Occipital lobe (tissue), 3 donors: ENCODE measurements at places on chromosomes 7 and 10. TPM values are rescaled to one million over a fixed set of nuclear protein-coding genes. Genes with fewer than 3 reads are reported as not detected.
A peak's percentile ranks its signal among the peaks of the same experiment; 100 is the strongest.

GRCh38 chr10:89369156-89370105, 8.4 kb upstream of the IFIT1B start:
- DNase-seq, result no peak

DNA sequence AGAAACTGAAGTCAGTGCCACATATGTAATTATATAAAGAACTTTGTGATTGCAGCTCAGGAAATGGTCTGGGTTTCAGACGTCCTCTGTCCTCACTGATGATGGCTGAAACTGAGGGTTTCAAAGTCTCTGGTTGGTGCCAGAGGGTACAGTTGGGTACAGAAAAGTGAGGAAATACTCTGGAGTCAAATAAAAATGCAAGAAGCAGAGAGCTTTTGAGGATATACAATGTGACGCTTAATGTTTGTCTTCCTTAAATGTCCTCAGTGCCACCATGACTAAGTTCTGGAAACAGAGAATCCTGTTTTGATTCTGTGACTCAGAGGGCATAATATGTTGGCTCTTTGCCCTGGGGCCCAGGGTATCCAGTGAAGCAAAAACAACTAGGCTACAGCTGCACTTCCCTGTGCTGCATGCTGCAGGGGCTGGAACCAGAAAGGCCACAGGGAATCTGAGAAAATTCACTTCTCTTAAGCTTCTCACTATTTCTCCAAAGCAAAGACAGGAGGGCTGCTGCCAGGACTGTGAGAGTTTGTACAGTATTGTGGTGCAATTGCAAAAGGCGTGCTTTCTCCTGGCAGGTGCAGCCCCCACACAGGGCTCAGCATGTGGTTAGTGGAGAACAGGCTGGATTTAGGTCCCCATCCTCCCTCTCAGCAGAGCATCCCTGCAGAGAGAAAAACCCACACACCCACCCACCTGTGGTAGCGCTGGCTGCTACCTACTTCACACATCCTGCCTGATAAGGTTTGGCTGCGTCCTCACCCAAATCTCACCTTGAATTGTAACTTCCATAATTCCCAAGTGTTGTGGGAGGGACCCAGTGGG, 169.5 kb upstream of the SVIL start:
- peak; percentile 14 for DNase-seq

- no peak for DNase-seq
These were observed 82.6 kb upstream of the AOAH start for GRCh38 chr7:36806891-36807290.

DNA sequence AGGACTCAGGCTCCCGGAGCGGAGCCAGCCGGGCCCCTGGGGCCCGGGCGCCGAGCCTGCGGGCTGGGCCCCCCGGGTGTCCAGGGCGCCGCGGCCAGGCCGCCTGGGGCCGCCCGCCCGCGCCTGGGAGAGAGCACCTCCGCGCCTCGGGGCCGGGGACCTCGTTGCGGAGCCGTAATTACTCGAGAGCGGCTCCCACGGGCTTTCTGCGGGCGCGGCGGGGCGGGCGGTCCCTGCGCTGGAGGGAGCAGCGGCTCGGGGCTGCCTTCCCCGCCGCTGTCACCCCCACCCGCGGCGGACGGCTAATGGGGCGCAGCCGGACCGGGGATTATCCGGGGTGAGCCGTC, 1.5 kb downstream of the GNB2 start:
- no peak for DNase-seq

GRCh38 chr10:92202536-92202935, 88.3 kb downstream of the CPEB3 start:
- DNase-seq, result no peak

GRCh38 chr7:142319970-142320369, 62.1 kb upstream of the PRSS58 start:
- DNase-seq, result no peak

- DNase-seq, result no peak
These were observed 58.4 kb downstream of the VOPP1 start for GRCh38 chr7:55513868-55514267.

DNA sequence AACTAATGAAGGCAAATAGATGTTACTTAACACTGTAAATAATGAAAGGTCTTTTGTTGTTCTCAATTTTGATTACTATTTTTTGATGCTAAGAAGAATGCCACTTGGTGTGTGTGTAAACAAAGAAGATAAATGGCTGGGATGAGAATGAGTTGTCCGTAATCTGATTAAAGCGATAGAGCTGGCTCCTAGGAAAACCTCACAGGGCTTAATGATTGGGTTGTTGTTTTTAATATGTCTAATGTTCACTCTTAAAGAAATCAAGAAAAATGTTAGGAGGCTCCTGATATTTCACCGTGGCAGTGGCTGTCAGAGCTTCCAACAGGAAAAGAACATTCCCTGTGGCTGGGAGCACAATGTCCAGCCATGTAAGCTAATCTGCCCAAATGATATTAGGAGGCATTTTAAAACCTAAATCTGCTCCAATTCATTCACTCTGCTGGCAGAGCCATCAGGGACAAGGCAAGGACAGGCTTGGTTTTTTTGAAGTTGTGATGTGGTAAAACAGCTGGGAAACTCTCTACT, 243.9 kb downstream of the SNX10 start:
- no peak for DNase-seq

DNA sequence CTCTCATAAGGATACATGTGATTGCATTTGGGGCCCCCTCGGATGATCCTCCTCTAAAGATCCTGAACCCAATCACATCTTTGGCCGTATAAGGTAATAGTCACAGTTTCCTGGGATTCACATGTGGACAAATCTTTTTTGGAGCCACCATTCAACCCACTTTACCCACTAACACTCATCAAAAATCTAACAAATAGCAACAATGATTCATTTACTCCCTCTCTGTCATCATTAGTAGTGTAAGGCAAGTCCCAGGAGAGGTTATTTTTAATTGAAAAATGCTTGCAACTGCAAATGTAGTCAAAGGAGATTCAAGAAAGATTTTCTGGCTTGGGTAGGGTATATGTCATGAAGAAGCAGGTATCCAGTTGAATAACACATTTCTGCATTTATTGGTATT, 9.9 kb upstream of the SMKR1 start:
- DNase-seq, result no peak

- DNase-seq, result no peak
These were observed 25.9 kb upstream of the RNF32 start for GRCh38 chr7:156614434-156615264.

DNA sequence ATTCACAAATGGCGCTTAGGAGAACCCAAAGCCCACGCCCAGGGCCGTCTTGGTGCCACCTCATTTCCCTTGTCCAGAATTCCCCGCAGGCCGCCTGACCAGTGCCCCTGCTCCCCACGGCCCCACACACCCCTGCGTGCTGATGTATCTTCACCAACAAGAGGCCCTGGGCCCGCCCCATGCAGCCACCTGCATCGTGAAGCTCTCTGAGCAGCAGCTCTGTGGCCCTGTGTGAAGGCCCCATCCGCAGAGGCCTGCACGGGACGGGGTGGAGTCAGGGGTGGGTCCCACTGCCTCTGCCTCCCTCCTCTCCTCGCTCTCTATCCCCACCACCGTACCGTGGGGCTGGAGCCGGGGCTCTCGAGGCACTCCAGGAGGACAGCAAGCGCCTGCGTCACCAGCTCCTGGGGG, 14.7 kb downstream of the BRAT1 start:
- no peak for DNase-seq

GRCh38 chr10:89120931-89121763, 86.0 kb downstream of the CH25H start:
- no peak for DNase-seq

DNA sequence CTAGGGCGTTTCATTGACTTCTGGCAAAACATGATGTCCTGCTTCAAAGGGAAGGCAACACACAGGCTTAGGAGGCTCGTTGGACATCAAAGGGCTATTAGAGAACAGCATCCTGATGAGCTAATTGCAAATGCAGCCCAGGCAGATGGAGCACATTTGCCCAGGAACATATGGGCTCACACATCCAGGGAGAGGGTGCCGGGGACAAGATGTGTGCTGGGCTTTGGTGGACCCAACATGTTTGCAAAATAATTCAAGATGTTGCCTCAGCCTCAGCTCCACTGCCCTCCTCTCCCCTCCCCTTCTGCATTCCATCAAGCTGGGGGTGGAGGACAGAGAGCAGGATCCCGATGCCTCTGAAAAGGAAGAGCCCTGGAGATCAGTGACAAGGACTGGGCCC, 217.1 kb upstream of the ZMIZ1 start:
- no peak for DNase-seq

DNA sequence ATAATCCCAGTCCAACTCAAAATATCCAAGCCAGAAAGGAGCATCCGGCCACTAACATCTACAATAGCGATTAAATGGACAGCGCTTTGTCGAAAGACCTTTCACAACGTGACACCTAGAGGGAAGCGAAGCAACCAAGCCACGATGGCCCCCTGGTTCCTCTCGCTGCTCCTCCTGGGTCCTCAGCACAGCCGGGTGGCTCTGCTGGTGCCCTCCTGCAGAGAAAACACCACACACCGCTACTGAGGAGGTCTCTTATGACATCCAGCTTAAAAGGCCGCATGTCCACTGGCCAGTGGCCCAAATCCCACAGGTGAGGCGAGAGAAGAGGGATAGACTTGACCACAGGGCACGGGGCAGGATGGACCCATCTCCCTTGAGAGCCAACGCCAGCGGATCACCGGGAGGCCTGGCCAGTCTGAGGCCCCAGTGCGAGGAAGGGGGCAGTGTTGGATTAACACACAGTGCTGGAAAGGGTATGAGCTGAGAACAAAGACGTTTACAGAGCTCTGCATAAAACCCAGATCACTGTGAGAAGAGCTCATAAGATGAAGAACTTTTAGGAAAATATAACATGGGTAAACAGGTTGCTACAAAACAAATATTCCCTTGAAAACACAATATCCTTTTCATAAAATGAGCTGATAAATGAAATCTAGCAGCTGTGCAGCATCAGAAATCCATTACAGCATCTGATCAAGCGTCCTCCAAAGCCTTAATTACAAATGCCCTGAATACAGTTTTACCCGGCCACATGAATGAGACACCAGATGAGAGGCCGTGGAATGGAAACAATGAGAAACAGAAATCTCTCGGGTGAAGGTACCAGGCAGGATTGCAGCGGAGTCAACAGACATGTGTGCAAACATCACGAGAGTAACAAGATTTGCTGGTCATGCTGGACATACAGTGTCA, 236.7 kb downstream of the DIP2C start:
- no peak for DNase-seq

DNA sequence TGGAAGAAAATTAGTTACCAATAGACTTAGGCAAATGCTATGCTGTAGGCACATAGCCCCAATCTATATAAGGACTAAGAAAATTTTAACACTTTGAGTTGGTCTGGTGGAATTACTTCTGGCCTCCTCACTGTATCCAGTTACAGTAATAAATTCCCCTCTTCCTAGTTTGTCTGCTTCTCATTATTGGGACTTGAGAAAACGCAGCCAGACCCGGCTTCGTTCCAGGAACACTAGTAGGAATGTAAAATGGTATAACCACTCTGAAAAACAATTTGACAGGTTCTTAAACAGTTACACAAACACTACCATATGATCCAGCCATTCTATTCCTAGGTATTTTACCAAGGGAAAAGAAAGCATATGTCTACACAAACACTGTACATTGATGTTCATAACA, 150.2 kb downstream of the VPS50 start:
- no peak for DNase-seq

DNA sequence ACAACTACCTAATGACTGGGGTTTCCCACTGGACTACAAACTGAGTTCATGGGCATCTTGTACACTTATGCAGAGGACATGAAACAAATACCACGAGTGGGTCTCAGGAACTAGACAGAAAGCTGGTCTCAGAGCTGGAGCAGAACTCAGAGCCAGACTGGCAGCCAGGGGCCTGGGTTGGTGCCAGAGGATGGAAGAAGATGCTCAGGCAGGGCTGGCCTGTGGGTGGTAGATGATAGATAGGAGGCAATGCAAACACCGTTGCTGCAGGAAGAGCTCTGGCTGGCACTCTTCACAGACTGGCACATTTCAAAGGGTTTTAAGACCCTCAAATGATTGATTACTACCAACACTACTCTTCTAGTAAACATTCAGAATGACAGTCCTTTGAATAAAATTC, 28.8 kb downstream of the ENO4 start:
- no peak for DNase-seq

DNA sequence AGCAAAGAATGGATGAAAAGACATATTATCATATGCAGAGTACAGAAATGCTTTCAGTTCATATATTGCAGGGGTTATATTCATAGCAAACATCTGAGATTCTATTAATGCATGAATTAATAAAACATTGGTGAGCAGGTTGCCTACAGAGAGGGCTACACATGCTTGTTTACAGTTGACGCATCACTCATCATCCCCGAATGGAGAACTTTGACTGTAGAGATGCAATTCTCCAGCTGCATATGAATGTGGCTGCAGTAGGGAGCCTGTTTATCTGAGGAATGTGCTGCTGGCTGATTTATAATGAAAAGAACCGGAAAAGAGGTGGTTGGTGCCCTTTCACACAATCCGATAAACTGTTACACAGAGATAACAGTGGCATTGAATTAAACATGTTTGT, 116.5 kb downstream of the GRM3 start:
- DNase-seq, result no peak

GRCh38 chr10:77609781-77610272, 27.8 kb downstream of the KCNMA1 start:
- no peak for DNase-seq

GRCh38 chr7:128422842-128423241, 13.1 kb upstream of the IMPDH1 start:
- DNase-seq, result no peak

DNA sequence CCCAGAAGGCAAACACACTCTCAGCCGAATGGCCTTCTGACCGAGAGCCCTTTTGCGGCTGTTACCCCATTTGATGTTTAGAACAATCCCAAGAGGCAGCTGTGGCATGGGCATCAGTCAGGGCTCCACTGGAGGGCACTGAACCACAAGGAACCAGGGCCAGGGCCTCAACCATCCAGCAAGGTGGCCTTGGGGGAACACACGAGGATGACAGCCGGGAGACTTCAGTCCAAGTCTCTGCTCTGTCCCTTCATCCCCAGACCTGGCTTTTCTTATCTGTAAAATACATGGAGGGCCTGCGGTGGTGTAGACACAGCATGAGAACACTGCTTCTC, 63.6 kb upstream of the INSIG1 start:
- no peak for DNase-seq

- DNase-seq, result no peak
These were observed 160.9 kb upstream of the NEBL start for GRCh38 chr10:21057989-21058388.

DNA sequence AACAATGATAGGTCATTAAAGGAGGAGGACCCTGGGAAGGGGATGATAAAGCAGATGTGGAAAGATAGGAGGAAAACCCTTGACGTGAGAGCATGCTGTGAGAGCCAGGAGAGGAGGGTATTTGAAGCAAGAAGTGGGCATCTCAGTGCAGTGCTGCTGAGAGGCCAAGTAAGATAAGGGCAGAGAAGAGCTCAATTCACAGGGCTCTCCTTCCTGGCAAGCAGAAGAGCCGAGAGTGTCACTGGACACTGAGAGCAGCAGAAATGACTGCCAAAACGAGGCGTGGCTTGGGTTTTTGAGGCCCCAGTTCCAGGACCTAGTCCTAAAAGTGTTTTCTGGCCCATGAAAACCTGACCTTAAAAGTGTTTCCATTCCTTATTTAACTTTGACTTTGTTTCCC, 213.5 kb downstream of the LHFPL3 start:
- DNase-seq, result no peak

- DNase-seq, result peak; percentile 1
These were observed 21.7 kb upstream of the ZNF365 start for GRCh38 chr10:62352356-62352970.

GRCh38 chr10:101695404-101695890, 477 bp upstream of the FBXW4 start:
- no peak for DNase-seq

ANKRD30A gene
- not detected for total RNA-seq

COBL gene
- 6.4 TPM for total RNA-seq

HEPACAM2 gene
- total RNA-seq, result not detected

CDNF gene
- total RNA-seq, result 1.4 TPM

STAM gene
- 34.8 TPM for total RNA-seq

CALY gene
- 4.7 TPM for total RNA-seq

LIPK gene
- not detected for total RNA-seq

SFRP4 gene
- 1.1 TPM for total RNA-seq
